ENCODE measurements at places on chromosomes 1 and 21.

DNA sequence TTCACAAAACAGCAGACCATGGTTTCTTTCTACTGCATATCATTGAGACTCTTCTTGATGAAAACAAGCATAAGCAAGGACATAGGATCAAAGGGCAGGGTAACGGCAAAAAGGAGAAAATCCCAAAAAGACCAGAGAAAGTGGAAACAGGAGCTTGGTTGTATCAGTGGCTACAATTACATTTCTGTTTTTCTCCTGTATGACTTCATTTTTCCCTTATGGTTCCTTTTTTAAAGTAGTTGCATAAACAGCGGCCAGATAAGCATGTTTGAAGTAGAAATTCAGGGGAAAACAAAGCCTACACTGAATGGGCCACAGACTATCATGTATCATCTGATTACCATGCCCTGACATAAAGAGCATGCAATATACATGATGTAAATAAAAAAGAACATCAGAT, 4.6 kb downstream of the EGLN1 start:
- DNase-seq = no peak

DNA sequence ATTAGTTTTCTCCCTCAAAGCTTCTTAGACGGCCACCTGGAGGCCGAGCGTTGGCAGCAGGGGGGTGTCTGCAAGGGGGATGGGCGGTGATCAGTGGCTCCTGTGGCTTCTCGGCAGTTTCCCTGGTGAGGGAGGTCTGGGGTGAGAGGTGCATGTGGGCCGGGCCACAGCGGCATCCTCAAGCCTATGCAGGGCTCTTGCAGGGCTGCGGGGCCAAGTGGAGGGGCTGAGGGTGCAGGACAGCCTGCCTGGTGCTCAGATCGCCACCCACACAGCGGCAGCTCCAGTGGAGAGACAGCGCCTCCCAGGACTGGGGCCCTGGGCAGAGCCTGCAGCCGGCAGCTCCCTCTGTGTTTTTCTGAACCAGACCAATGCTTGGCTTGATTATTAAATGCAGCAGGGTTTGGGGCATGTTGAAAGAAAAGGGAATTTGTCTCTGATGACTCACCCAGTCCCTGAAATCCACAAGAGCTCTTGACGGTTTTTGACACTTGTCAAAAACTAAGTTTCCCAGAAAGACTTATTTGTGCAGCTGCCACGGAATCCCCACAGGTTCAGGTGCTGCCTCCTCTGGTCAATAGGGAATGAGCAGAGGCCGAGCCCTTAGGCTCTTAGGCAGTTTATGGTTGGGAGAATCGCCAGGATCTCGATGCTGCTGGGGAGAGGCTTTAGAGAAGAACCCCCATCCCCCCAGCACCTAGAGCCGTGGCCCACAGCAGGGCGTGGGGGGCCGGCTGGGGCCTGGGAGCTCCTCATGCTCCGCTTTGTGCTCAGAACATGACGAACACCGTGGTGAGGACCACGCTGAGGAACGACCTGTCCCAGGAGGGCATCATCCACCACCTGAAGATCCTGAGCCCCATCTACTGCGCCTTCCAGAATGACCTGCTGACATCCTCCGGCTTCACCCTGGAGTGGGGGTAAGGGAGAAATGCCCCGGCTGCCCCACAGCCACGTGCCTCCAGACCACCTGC, 54.7 kb downstream of the UMODL1 start:
- peak; percentile 68 for DNase-seq

DNA sequence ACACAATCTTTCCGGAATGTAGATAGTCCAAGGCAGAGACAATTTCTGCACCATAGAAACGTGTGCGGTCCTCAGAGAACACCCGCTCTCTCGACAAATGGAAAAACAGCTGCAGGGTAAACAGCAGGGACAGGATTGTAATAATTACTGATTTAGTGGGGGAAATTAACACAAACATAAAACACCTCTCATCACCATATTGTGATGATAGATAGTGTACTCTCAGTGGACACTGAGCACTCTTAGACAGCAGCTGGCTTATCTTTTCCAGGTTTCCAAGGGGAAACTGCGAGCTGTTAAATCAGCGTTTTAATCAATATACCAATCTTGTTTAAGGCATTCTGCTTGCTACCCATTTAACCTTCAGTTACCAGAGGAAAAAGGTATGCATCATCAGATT, 277.1 kb downstream of the AKT3 start:
- DNase-seq = no peak

GRCh38 chr1:109241344-109241743, 8.0 kb upstream of the CELSR2 start:
- DNase-seq = no peak

DNA sequence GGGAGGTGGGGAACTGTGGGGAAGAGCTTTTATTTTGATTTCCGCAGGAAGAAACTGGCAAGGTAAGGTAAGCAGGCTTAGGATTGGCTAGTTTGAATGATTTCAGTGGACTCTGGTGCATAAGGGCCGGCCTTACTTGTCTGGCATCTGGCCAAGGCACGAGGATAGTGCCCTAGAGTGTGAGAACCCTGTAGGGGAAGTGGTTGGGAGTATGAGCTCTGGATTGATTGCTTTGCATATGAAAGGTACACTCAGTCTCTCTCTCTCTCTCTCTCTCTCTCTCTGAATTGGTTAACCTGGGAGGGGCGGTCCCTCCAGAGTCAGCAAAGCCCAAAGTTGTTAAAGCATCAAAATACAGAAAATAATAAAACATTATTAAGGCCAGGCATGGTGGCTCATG, 463.0 kb downstream of the SIPA1L2 start:
- DNase-seq = no peak

- DNase-seq = no peak
Measured at GRCh38 chr1:180168786-180169639, 14.3 kb downstream of the QSOX1 start.

DNA sequence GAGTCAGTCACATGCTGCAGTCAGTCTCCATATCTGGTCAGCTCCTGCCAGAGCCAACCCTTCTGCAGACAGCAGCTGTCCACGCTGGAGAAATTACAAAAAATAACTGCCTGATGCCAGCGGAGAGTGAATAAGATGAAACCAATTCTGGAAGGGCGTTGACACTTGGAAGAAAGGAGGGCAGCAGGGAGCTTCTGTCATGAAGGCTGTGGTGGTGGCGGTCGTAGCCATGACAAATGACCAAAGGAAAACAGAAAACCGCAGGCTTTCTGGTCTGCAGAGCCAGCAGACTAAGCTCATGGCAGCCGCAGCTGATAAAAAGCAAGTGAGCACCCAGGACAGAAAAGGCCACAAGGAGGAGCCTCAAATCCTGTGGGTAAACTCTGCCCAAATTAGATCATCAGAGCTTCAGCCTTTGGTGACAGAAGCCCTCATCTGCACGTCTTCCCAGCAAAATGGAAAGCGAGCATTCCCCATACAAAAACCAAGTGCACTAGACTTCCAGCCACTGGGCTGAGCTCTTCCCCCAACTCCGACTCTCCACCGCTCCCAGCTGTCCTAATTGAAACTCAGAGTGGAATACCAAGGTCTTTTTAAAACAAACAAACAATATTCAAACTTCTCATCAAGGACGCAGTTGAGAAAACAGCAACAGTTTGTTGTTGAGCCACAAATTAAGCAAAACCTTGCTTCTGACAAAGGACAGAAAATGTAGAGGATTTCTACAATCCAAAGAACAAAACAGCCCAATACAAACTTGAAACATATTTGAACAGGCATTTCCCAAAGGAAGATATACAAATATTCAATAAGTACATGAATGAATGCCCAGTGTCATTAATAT, 28.7 kb downstream of the RSPH1 start:
- no peak for DNase-seq

- no peak for DNase-seq
Measured at GRCh38 chr1:176499671-176500070, 36.7 kb downstream of the PAPPA2 start.

DNA sequence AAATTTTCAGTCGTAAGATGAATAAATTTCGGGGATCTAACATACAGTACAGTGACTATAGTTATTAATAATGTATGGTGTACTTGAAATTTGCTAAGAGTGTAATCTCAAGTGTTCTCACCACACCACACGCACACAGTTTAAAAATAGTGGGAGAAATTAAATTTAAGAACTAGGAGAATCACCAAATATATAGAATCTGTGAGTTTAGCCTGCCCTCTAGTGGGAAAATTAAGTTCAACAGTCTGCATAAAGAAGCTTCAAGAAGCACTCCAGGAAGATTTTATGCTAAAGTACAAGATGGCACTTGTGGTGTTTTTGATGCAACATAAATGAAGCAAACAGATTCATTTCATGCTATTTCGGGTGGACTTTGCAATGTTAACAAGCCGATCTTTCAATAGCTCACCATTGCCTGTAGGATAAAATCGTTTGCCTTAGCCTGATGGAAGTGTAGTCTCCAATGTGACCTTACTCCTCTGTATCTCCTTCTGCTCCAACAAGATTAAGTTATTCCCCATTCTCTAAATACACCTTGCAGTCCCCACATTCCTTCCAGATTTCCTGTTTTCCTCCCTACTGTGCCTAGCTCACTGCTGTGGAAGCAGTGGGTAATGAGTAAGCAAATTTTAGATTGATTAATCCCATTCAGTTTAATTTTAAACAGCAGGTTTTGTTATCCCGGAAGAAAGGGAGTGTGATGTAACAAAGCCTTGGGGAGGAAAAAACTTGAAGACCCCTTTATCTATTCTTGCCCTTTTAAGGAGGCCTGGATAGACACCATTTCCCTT, 8.7 kb upstream of the PIK3C2B start:
- DNase-seq = peak; percentile 74

- DNase-seq = no peak
Measured at GRCh38 chr1:232335261-232335660, 294.7 kb downstream of the SIPA1L2 start.

GRCh38 chr1:28921286-28921869, 7.0 kb downstream of the EPB41 start:
- DNase-seq = no peak

DNA sequence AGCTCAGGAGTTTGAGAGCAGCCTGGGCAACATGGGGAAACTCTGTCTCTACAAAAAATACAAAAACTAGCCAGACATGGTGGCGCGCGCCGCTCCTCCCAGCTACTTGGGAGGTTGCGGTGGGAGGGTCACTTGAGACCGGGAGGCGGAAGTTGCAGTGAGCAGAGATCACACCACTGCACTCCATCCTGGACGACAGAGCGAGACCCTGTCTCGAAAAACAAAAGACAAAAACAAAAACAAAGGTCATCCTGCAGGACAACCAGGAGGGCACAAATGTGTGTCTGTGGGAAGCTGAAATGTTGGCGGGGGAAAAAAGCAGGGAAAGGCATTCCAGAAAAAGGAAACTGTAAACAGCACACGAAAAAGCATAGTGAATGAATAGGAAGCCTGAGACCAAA, 104.1 kb upstream of the HNRNPU start:
- no peak for DNase-seq

- no peak for DNase-seq
Measured at GRCh38 chr1:15719381-15720120, 16.5 kb upstream of the SLC25A34 start.

DNA sequence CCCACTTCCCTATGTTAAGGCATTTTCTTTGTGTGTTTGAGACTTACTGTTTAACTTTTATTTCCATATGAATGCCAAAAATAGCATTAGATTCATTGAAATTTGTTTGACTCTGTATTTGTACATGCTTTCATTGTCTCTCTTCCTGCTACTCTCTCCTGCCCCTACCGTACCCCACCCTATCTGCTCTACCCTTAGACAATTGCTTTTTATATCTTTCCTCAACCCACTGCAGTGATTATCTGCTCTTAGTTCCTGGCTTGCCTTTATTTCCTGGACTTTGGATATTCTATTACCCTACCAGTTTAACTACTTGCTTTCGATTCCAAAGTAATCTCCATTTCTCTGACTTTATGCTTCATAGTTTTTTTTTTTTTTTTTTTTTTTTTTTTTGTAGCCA, 10.5 kb downstream of the RAVER2 start:
- DNase-seq = no peak

DNA sequence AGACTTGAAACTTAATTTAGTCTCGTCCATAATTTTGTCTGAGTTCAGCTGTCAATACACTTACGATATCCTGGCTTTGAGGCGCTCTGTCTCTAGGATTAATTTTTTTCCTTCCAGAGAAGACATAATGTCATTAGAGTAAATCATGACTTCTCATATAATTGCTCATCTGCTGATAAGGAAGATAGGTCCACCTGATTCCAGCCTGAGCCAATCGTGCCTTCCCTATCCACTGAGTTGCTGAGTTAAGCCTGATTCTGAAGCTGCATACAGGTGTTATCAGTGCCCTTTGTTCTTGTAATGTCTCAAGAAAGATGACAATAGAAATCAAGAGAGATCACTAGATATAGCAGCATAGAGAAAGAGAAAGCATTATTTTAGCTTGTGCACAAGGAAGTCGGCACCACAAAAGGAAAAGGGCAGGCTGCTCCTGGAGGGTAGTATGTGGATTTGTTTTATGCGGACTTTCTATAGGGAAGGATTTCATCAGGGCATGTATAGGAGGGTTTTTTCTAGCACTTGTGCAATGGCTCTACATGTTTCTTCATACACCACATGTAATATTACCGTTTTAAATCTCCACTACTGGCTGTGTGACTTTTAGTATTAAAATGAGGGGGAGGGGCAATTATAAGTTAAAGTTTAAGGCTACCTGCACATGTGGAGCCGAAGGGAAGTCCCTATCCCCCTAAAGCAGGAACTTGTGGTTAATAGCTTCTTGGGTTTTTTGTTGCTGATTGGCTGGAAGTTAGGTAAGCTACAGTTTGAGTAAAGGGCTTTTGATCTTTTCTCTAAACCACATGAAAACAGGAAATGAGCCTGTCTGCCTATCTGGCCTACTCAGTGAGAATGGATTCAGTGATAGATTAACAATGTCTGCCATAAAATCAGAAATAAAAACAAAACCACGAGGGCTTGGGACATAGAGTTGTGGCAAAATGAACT, 133.4 kb downstream of the PLPPR5 start:
- DNase-seq = peak; percentile 4

GRCh38 chr1:23387494-23387893, 17.9 kb upstream of the ZNF436 start:
- DNase-seq = no peak

DNA sequence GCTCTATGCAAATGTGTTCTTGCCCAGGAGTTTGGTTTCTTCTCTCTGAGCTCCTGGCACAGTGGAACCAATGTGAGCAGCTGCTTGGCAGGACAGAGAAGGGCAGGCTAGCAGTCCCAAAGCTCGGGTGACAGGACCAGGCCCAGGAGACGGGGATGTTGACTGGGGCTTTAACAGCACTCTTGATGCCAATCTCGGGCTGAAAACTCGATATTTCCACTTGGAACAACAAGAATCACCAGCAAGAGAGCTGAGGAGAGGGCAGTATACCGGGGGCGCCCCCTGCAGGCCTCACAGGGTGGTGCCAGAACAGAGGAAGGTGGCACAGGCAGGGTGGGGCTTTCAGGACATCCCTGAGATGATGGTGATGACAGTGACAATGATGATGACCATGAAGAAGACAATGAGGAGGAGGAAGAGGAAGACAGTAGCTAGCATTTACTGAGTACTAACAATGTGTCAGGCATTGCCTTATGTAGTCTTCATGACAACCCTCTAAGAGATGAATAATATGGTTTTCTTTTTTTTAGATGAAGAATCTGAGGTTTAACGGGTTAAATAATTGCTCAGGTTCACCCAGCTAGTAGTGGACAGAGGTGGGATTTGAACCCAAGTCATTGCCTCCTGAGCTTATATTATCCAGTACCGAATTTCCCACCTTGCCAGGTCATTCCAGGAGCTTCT, 2.7 kb upstream of the KCNJ9 start:
- no peak for DNase-seq
